Fibroblast of lung (primary cell): ENCODE measurements at places on chromosomes 1 and 21. TPM values are rescaled to one million over a fixed set of nuclear protein-coding genes. Genes with fewer than 3 reads are reported as not detected.
A peak's percentile ranks its signal among the peaks of the same experiment; 100 is the strongest.

OR14K1 gene
- total RNA-seq: not detected in 2 replicates

CCDC181 gene
- 0.66 and 0.77 TPM in 2 replicates for total RNA-seq

C1orf74 gene
- 3.1 and 4.3 TPM in 2 replicates for total RNA-seq

RGSL1 gene
- not detected in 2 replicates for total RNA-seq

BMP8A gene
- 0.26 and 0.33 TPM in 2 replicates for total RNA-seq

TMEM79 gene
- total RNA-seq: 2.8 and 3.6 TPM in 2 replicates

HSD3B1 gene
- not detected in 2 replicates for total RNA-seq

THEM5 gene
- total RNA-seq: not detected in 2 replicates

PADI6 gene
- total RNA-seq: not detected in 2 replicates

SSBP3 gene
- total RNA-seq: 6.9 and 9.4 TPM in 2 replicates

TATDN3 gene
- total RNA-seq: 15.4 and 22.5 TPM in 2 replicates

CYP2J2 gene
- total RNA-seq: under 0.01 and 0.17 TPM in 2 replicates

REN gene
- total RNA-seq: 0.17 TPM in 1 of 2 replicates, not detected in the other

DNA sequence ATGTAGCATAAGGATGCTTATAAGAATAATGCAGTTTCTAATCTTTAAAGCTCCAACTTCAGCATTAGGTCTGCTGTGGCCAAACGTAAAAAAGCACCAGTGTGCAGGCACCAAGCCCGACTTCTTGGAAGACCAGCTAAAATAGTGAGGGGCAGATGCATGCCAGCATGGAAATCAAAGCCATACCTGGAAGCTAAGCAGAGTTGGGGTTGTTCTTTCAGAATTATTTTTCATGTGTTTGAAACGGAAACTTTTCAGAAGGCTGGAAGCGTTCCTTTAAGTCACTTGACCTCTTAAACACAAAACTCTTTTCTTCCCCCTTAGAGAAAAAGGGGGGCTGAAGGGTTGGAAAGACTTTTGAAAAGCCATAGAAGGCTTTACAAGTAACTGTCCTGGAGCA lies 329.2 kb upstream of the C1orf87 start:
- no peak for DNase-seq

DNA sequence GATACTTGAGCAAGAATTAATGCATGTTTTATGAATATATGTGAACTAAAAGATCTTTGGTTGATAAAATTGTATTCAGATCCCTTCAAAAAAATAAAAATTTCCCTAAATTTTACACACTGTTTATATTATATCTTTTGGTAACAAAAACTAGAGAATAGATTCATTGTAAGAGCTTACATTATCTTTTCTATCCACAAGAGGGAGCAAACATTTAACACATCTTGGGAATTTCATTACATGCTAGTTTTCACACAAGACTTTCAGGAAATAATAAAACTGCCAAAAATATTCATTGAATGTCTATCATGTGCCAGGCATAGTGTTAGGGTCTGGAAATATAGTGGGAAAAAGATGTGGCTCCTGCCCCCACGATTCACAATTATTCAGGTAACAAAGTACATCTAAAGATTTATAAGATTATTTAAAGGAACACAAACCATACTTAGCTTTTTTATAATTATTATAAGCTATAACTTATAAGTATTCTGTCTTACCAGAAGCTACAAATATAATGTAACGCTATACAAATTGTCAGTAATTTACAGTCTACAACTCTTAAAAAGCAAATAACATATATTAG lies 30.6 kb downstream of the FAF1 start:
- peak; percentile 72 for DNase-seq

DNA sequence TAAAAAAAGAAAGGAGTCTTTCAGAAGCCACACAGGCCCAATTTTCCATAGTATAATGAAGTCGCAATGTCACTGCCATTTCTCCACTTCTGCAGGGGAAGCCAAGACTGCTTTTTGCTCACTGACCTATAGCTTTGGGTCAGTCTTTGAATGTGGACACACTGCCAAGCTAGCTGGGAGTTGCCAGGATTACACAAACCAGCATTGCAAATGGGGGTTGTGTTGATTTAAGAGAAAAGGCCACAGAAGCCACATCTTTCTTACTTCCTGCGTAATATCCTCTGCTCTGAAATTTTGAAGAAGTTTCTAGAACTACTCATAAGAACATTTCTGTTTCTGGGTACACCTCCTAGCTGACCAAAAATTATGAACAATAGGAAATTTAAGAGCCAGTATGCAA lies 45.8 kb upstream of the SAMSN1 start:
- peak; percentile 8 for DNase-seq

GRCh38 chr1:63448731-63449246 lies 74.2 kb downstream of the ITGB3BP start:
- DNase-seq: peak; percentile 28

DNA sequence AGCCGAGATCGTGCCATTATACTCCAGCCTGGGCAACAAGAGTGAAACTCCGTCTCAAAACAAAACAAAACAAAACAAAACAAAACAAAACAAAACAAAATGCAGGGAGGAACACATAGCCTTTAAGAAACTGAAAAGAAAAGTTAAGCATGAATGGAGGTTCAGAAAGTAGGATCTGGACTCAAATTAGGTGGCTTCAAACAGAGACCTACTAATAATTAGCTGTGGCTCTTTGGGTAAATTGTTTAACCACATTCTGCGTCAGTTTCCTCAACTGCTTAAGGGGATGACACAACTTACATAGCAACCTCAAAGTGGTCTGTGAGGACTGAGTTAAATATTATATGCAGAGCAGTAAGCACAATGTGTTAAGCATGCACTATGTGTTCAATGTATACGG lies 458.2 kb downstream of the ADGRL2 start:
- DNase-seq: no peak

DNA sequence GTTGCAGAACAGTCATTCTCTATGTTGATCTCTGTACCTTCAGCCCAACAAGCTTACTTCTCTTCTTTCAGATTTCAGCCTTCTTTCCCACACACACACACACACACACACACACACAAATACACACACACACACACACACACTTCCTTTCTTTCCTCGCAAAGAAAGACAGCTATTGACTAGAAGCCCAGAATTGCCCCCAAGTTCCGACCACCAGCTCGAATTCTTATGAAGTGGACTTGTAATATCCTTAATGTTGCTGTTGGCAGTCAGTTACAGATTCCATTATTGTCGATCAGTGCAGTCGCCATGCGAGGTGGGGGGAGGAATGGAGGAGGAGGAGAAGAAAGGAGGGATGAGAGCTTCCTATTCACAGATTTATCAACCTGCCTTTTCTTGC lies 125.5 kb downstream of the CLEC20A start:
- DNase-seq: peak; percentile 74

GRCh38 chr21:44544566-44544965 lies 4.6 kb upstream of the KRTAP10-1 start:
- DNase-seq: no peak

GRCh38 chr1:83060651-83061390 lies 938.1 kb downstream of the TTLL7 start:
- no peak for DNase-seq

GRCh38 chr1:6096243-6097116 lies 50.8 kb downstream of the KCNAB2 start:
- no peak for DNase-seq

DNA sequence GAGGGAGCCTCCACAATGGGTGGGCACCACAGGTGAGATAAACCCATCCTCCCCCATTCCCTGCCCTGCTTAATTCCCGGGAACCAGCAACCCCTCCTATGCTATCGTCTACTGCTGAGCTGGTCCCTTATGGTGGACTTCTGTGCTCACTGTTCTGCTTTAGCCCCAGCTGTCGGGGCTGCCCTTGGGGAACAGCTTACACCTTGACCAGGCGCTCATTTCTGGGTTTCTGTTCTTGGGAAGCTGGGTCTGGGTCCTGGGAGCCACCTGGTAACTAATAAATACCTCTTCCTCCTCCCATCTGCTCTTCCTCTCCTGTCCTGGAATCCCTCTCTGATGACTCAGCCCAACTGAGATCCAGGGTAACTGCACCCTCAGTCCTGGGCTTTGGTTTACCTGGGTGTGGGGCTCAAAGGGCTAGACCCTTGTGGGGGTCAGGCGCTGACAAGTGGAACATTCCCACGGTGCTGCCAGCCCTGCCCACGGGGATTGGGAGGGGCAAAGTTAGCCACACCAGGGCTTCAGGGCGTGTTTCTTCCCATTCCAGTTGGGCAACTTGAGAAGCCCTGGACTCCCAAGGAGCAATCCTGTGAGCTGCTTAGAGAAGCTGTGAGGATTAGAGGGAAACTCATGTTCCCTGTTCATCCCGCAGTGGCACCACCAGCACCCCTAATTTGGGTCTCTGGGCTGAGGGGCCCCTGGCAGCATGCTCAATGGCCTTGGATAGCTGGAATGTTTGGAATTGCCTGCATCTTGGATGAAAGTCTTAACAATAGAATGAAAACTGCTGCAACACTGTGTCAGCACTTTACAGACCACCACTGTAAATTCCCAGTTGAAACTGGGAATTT lies 1.6 kb downstream of the PCAT6 start:
- DNase-seq: no peak

GRCh38 chr1:78688697-78689096 lies 39.1 kb downstream of the IFI44 start:
- peak; percentile 79 for DNase-seq

DNA sequence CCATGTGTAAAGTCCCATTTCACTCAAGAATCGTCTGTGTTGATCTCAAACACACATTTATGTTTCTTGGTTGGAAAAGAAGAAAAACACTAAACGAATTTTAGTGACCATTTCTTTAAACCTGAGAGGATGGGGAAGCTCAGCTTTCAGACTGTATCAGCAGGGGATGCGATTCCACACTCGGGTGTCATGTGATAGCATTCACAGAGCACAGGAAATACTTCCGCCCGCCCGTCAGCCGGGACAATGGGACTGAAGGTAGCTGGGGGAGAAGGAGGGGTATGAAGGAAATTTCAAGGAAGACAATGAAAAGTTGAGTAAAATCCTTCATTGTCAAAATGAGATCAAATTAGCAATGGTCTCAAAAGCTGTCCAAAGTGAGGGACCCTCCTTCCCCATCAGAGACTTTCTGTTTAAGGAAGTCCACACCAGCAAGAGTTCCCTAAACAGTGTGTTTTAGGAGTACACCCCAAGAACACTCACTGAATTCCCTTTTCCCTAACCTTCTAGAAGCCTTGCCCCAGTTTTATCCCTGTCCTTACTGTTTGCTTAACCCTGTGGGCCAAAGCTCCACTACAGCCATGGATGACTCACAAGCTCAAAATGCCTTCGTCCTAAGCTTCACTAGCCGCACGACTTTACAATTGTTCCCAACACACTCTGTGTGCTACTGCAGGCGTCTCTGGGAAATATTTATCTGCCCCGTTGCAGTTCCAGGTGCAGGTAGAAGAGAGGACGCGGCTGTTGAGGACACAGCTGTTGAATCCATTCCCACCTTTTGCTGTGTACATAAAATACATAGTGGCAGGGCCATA lies 51.4 kb upstream of the SIM2 start:
- peak; percentile 76 for DNase-seq

DNA sequence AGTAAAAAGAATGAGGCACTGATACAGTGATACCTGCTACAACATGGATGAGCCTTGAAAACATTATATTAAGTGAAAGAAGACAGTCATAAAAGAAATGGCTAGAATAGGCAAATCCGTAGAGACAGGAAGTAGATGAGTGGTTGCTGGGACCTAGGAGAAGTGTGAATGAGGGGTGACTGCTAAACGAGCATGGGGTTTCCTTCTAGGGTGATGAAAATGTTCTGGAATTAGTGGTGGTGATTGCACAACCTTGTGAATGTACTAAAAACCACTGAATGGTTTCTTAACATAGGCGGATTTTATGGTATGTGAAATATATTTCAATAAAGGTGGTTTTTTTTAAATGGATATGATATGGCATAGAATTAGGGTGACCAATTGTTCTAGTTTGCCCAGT lies 12.6 kb upstream of the SERINC2 start:
- peak; percentile 84 for DNase-seq

- no peak for DNase-seq
These were observed 42.4 kb downstream of the DRAM2 start for GRCh38 chr1:111097356-111098099.

GRCh38 chr1:45148209-45148825 lies 58.1 kb downstream of the ZSWIM5 start:
- no peak for DNase-seq

GRCh38 chr21:32102426-32102825 lies 176.4 kb downstream of the MIS18A start:
- DNase-seq: no peak

- peak; percentile 71 for DNase-seq
These were observed 346.7 kb upstream of the ADGRL4 start for GRCh38 chr1:79353224-79353623.

- DNase-seq: no peak
These were observed 10.8 kb upstream of the CACYBP start for GRCh38 chr1:174988986-174989385.

- DNase-seq: no peak
These were observed 25.6 kb downstream of the RGS1 start for GRCh38 chr1:192601143-192601542.

DNA sequence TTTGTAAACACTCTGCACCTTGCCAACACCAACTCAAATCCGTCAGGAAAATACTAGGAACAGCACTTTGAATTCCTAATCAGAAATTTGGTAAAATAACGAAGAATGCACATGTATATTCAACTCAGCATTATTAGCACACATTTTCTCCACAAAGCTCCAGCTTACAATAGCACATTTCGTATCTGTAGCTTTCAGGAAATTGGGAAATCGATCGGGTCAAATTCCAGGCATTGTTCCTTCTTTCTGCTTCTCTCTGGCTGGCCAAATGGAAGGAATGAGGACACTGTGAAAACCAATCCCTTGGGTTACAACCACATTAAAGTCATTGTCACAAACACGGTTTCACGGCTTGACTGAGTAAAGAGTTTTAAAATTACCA lies 58.6 kb downstream of the NPHP4 start:
- DNase-seq: peak; percentile 5

DNA sequence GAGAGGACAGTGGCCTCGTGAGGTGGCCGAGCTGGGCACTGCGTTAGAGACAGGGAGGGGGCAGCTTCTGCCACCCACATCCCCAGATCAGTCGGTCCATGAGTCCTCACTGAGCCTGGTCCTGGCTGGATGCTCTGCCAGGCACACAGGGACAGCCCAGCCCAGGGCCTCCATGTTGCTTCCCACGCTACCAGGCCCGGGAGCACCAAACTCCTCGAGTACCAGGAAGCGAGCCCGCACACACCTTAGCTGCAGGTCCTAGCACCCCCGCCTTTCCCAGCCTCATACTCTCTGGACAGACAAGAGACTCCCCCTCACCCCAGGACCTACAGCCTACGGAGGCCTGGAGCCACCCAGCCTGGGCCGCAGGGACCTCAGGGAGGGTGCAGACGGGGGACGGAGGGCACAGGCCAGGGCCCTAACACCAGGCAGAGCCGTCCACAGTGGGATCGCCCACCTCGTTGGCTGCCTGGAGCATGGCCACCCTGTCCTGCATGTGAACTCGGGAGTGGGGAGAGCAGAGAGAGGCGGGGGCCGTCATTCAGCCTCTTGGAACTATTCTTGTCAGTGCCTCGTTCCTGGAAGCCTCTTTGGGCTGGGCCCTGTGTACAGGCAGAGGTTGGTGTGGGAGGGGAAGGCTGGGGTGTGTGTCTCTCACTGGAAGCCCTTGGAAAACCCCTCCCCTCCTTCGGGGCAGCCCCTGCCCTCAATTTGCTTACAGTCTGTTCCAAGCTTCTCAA lies 90.9 kb upstream of the RUNX3 start:
- no peak for DNase-seq

- no peak for DNase-seq
These were observed 34.7 kb upstream of the RGL1 start for GRCh38 chr1:183769956-183770815.

GRCh38 chr21:33452362-33452761 lies 27.4 kb downstream of the TMEM50B start:
- no peak for DNase-seq
